Activated T-helper 1 cell treated with anti-CD3 and anti-CD28 coated beads, Interleukin-2, amount 50 U/mL, for 16 hours (primary cell): ENCODE measurements at places on chromosomes 12 and 14.

DNA sequence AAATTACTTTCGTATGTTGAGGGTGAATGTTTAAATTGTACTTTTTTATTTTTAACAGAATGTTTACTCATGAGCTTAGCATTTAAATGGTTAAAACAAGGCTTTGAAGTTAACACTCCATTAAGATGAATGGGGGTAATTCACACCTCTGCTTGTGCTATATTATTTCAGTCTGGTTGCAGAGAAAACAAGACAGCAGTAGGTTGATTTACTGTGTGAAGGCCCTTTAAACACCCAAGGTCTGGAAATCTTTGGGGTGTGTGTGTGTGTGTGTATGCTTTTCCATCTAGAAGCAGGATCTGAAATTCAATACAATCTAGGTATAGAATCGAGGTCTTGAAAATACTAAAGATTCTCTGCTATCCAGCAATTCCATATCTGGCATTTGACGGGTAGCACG is 83.8 kb downstream of the SLC38A6 start:
- DNase-seq, result no peak

GRCh38 chr14:97366400-97366799 is 569.2 kb downstream of the VRK1 start:
- no peak for DNase-seq

GRCh38 chr14:103296987-103297386 is 37.0 kb upstream of the EIF5 start:
- no peak for DNase-seq

DNA sequence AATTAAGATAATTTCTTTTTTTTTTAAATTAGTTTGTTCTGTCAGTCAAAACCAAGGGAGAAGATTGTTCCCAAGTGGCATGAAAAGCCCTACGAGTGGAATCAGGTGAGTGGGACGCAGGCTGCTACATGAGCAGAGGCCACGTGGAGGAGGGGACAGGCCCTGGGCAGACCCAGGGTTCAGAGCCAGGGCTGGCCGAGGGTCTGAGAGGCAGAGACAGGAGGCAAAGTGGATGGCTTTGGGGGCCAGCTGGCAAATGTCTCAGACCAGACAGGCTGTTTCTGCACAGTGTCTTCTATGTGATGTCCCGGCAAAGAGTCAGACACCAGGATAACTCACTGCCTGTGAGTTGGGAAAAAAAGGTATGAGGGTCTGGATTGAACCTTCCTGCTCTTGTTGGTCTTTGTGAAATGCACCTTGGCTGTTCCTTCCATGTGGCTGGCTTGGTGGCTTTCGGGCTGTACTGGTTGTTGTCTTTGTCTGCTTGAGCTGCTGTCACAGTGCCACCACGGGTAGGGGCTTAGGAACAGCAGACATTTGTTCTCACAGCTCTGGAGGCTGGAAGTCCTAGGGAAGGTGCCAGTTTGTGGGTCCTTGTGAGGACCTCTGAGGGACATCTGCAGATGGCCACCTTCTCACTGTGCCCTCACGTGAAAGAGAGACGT is 35.8 kb upstream of the ASPG start:
- DNase-seq, result no peak

DNA sequence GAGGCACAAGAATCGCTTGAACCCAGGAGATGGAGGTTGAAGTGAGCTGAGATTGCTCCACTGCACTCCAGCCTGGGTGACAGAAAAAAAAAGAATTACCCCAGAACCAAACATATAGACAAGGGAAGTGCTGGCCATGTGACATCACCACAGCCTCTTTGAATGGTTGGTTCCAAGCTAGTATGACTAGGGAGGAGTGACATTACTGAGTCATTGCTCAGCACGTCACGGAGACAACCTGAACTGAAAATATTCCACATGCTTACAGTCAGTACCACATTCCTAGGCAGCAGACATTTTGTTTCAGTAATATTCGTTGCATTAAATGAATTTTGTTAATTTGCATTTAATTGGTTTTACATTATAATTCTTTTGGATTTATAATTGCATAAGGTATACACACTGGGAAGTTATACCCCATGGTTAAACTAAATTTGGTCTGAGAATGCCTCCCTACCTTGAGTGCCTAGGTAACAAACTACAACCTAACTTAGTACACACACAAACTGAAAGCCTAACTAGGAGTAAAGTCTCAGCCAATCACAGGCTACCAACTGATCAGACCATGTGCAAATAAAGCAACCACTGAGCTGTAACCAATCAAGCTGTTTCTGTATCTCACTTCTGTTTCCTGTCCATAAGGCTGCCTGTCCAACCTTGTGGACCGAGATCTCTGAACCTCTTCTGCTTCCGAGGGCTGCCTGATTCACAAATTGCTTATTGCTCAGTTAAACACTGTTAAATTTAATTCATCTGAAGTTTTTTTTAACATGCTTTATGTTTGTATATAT is 164.4 kb downstream of the CAND1 start:
- DNase-seq, result no peak

- DNase-seq, result peak; percentile 9
These were observed 1.9 kb upstream of the KRT79 start for GRCh38 chr12:52836042-52836466.

- DNase-seq, result no peak
These were observed 101.3 kb downstream of the WIF1 start for GRCh38 chr12:65019696-65020234.

DNA sequence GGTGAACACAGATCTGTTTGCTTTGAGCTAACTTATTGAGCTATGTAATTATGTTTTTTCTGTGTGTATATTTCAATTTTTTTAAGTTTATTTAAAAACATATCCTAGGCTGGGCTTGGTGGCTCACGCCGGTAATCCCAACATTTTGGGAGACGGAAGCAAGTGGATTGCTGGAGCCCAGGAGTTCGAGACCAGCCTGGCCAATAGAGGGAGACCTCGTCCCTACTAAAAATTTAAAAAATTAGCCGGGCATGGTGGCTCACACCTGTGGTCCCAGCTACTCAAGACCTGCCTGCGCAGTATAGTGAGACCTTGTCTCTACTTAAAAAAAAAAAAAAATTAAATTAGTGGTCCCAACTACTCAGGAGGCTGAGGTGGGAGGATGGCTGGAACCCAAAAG is 16.2 kb upstream of the RNASE1 start:
- DNase-seq, result no peak

GRCh38 chr14:101559624-101560533 is 1.4 kb upstream of the DIO3 start:
- no peak for DNase-seq

DNA sequence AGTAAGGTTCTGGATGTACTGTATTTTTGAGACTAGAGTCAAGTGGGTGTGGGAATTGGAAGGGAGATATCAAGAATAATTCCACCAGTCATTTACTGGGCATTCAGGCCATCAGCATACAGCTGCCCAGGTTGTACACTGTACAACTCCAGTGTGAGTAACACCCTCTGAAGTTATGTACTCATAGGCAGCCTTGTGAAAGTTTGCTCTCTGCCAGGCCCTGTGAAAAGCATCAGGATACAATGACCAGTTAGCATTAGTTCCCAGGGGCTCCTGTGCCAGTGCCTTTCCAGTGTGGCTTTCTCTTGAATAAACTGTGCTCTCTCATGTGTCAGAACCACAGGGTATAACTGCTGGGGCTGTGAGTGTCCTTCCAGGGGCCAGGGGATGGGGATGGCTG is 89.7 kb downstream of the LGMN start:
- no peak for DNase-seq

DNA sequence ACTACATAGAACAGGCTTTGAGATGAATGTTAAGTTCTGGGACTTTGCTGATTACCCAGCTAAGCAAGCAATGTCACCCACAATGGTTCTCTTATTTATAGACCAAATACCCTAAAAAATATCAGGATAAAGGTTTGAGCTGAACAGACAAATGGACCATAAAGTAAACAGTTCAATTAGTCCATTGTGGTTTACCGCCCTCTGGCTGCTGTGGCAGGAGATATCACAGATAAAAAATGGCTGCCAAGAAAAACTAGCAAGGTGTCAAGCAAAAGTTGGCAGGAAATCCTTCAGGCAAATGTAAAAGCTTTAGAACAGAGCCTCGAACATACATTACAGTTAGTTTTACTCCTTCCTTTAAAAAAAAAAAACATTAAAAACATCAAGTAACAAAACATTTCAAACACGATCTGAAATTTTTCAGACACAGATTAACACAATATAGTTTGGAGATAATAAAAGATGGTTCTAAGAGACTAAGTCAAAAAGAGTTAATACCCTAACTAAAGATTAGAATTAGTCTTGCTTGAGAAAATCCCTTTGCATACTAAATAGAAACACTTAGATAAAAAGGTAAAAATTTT is 41.3 kb downstream of the MED13L start:
- DNase-seq, result no peak

DNA sequence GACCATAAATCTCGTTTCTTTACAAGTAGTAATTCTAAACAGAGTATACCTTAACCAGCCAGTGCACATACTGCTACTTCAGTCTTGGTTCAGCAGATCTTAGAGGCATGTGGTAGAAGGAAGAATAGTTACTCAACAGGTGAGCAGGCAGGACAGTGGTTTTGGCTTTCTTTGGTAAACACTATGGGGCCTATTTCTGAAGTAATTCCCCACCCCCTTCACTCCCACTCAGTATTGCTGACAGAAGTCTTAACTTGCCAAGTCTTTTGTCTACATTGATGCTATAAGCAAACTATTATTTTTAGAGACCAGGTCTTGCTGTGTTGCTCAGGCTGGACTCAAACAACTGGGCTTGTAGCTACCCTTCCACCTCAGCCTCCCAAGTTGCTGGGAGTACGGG is 68.5 kb downstream of the FBXO34 start:
- no peak for DNase-seq

DNA sequence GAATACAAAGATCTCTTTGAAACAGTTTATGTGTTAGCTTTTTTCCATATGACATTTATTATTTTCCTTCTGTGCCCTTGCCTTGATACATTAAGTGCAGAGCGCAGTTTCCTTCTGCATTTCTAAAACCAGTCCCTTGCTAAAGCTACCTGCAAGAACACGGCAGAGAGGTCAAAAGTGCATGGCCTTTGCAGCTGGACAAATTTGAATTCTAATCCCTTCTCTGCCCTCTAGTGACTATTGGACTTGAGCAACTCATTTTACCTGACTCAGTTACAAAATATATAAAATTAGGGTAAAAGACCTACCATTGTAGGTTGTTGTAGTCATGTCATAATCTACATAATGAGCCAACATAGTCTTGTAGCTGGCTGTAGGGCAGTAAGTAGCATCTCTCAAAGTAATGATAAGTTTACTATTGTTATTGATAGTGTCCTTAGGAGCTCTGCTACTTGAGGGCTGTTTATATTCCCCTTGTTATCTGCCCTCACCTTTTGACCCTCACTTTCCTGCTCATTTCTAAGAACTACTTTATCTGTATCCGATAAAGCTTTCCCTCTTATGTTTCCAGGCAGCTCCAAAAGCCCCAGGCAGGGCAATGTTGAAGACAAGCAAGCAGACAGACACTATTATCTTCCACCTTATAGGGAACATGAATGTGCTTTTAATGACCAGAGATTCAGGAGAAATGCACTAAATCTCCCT is 120.0 kb upstream of the PDZRN4 start:
- no peak for DNase-seq

GRCh38 chr12:49201595-49202295 is 12.9 kb upstream of the TUBA1A start:
- DNase-seq, result no peak

DNA sequence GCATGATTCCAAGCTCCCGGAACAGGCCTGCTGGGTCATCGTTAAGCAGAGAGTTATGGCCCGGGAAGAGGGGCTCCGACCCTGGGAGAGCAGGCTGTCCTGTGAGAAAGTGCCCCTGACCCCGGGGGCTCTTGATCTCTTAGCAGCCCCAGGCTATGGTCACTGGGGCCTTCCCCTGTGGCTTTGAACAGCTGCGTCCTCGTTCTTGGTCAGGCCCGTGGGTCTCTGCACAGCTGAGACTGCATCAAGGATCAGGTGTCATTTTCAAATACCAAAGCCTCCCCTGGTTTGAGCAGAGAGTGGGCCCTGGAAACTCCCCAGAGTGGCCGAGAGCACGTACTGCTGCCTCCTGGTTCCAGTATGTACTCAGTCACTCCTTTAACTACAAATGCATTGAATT is 114.8 kb downstream of the ESRRB start:
- no peak for DNase-seq

DNA sequence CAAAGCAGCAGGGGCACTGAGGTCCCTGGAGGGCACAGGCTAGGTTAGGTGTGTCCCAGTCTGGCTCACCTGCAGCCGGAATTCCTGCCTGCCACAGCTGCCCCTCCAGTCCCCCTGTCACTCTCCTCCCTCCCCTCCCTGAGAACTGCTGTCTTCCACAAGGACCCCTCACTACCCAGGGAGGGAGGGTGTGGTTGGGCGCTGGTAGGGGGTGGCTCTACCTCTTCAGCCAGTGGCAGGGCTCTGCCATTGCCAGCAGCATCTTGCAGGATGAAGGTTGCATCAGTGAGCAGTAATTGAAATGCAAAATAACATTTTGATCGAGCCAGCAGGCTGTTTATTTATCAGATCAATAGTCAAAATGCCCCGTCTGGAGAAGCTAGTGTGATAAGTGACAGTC is 45.7 kb downstream of the ESRRB start:
- DNase-seq, result no peak

DNA sequence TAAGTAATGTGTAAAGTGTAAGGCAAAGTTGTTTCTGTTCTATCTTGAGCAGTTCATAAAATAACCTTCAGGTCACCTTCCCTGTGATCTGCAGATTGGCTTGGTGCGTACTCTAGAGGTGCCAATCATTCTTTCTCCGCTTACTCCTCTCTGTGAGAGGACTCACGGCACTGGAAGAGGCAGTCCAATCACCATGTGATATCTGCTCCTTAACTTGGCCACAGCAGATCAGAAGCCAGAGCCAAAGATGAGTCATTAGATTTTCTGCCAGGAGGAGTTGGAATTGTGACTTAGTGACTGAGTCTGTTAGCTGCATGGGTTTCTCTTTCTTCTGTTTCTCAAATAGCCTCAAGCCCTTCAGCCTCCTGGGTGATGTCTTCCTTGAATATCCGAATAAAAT is 165.5 kb downstream of the SLC41A2 start:
- DNase-seq, result no peak

DNA sequence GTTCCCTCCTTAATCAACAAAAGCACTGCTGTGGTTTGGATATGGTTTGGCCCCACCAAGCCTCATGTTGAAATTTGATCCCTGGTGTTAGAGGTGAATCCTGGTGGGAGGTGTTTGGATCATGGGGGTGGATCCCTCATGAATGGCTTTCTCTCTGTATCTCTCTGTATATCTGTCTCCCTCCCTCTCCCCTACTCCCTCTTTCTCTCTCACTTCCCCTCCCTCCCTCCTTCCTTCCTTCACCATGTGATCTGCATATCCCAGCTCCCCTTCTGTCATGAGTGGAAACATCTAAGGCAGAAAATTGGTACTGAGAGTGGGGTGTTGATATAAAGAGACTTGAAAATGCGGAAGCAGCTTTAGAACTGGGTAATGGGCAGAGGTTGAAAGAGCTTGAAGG is 5.2 kb downstream of the GSKIP start:
- no peak for DNase-seq

GRCh38 chr12:94218233-94218632 is 69.9 kb downstream of the PLXNC1 start:
- DNase-seq, result no peak

DNA sequence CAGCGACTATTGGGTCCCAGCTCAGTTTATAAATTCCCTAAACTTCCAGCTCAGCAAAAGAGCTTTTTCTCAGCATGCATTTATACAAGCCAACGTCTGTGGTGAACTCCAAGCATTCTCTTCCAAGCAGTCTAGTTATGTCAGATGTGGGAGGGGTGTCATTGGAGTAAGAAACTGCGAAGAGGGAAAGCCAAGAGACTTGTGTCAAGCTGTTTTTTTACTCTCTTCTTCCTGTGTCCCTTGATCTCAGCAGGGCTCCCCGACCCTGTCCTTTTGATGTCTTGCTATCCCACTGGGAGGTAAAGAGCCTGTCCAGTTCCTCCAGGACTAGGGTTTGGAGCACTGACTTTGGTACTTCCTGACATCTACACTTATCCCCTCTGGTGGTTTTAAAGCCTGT is 69.0 kb downstream of the PPM1H start:
- DNase-seq, result no peak
